T follicular helper cell (primary cell): ENCODE measurements at places on chromosomes 5 and 9.

- peak; percentile 59 for DNase-seq
Observed at GRCh38 chr5:132064738-132065331, 4.4 kb downstream of the IL3 start.

GRCh38 chr9:126157423-126157822 is 169.2 kb upstream of the MVB12B start:
- DNase-seq = no peak

- no peak for DNase-seq
Observed at GRCh38 chr9:71614409-71615010, 153.8 kb downstream of the CEMIP2 start.

DNA sequence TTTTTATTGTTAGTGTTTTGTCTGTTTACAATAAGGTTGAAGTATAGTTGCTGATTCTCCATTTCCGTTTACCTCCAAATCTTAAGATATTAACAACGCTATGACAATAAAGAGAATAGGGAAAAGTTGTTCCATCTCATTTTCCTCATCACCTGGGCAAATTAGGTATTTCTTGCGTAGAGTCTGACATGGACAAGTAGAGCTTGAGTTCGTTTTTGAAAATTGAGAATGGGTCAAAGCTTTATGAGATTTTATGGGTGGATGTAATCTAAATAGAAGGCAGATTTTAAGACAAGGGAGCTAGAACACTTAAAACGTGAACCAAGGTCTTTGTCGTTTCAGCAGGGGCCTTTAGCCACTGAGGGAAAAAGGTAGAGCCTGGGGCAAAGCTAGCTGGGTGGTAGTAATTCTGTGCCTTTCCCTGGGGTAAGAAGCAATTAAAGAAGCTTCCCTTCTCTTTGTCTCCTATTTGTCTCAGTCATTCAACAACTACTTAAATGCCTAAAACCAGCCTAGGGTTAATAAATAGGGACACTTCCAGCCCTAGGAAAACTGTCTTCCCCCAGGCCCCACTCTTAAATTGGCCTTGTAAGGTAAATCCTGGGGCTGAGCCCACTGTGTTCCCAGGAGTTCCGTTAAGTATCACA is 551 bp upstream of the CAAP1 start:
- no peak for DNase-seq

GRCh38 chr9:130858739-130859705 is 24.0 kb downstream of the ABL1 start:
- DNase-seq = no peak

DNA sequence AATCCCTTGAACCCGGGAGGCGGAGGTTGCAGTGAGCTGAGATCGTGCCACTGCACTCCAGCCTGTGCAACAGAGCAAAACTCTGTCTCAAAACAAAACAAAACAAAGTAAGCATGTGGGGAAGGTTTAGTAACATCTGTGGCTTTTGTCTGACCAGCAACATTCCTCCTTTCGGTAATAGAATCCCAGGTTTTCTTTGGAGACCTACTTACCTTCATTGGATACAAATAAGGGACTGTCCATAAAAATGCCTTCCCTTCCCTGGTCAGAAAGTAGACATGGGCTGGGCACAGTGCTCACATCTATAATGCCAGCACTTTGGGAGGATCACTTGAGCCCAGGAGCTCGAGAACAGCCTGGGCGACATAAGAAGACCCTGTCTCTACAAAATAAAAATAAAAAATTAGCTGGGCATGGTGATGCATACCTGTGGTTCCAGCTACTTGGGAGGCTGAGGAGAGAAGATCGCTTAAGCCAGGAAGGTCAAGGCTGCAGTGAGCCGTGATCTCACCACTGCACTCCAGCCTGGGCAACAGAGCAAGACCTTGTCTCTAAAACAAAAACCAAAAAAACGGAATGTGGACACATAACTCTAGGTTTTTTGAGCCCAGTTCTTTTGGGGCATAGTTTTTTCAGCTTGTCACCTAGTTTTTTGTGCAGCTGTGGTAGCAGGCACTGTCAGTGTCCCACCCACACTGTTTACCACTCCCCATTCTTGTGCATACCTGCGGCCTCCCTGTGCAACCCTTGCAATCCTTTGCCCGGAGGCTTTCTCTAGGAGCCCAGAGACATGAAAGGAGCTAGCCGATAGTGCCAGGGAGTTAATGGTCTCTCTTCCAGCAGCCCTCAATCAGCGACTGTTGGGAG is 9.0 kb upstream of the SPINK4 start:
- DNase-seq = no peak

- DNase-seq = no peak
Observed at GRCh38 chr9:98149422-98149821, 30.4 kb upstream of the TRIM14 start.

DNA sequence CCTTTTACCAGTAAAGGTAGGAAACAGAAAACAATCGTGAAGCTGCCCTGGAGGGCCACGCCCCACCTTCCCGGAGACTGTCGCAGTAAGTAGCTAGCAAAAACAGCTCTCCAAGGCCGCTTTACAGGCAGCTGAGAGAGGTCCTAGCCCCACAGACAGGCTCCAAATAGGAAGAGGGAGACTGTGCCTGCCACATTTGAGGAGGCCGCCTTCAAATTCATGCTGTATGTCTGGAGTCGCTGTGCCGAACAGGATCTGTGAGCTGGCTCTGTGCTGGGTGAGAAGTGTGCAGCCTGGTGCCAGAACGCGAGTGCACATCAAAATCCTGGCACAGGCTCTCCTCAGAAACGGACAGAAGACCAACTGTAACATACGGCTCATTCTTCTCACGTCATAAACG is 582.2 kb downstream of the CETN3 start:
- DNase-seq = no peak

DNA sequence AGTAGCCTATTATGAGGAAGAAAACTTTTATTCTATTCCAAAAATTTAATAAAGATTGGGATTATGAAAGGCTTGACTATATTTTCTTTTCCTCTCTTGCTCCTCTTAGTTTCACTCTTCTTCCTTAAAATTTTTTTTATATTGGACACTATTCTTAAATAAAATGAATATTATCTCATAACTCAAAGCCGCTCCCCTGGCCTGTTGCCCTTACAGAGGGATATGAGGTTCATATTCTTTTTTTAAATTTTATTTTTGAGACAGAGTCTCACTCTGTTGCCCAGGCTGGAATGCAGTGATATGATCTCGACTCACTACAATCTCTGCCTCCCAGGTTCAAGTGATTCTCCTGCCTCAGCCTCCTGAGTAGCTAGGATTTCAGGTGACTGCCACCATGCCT is 106.8 kb upstream of the MPDZ start:
- DNase-seq = no peak

DNA sequence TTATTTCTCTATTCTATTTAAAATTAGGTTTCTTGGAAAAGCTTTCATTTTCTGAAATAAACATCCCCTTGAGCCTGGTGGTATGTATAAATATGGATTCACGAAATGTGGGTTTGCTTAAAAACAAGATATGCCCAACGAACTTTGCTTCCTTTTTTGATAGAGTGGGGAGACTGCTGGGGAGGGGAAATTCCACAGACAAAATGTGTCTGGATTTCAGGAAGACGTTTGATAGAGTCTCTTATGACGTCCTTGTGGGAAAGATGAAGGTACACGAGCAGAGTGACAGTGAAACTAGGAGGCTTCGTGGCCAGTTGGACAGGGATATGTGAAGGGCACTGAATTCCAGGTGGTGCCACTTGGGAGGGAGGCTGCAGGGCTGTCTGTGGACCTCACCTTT is 84.5 kb upstream of the RPS23 start:
- no peak for DNase-seq

DNA sequence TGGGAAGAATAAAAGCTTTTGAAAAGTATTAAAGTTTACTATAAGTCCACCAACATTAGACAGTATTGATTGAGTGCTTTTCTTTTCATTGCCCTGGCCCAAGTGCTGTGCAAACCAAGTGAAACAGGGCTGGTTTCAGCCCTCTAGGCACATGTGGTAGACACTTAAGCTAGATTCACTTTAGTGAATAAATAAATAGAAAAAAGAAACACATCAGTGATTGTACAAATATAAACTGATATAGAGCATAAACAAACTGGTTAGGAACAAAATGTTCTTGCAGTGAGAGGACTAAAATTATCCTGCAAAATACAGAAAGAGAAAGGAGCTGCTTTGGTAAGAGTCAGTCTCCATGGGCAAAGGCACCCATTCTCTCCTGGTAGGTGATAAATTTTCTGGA is 29.7 kb downstream of the ACTBL2 start:
- no peak for DNase-seq

- no peak for DNase-seq
Observed at GRCh38 chr9:132885720-132886333, 7.1 kb downstream of the SPACA9 start.

GRCh38 chr5:6483880-6484382 is 35.3 kb downstream of the UBE2QL1 start:
- no peak for DNase-seq

DNA sequence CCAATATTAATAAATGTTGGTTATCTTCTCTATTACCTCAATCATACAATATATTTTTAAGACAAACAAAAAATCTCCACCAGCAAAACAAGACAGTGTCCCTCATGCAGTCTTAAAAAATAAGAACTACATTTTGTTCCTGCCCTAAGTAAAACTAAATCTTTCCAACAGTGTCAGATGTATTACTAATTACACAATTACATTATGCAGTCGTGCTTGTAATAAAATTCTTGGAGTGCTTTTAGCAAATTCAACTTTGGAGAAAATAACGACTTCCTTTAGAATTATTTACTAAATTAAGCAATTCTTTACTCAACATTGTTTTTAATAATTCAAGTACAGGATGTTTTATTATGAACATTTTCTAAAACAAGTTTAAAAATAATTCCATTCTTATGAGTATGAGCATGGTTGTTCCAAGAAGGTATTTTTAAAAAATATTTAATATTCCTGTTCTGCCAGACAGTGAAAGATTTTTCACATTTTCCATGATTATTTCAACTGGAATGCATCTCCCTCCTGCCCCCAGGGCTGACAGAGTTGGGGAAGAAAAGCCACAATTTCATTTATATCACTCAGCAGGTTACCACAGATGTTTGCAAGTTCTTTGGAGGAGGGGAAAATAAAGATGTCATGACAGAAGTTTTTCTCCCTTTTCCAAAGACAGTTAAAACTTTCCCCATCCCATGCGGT is 137.9 kb downstream of the FAM114A2 start:
- no peak for DNase-seq

DNA sequence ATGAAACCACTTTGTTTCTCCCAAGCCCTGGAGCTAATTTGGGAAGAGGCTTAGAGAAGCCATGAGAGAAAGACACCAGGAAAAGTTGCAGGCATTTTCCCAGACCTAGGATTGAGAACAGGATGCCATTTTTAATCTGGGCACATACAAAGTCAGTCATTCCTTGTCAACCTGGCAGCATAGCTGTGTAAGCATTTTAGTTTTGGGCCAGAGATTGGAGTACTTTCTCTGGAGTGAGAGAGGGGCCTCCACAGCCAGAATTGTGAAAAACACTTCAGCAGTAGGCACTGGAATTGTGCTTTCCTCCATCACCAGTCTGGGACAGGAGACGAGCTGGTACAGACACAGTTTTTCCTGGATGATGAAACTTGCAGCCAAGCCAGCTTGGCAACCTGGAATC is 390.3 kb upstream of the DMAC1 start:
- DNase-seq = no peak

DNA sequence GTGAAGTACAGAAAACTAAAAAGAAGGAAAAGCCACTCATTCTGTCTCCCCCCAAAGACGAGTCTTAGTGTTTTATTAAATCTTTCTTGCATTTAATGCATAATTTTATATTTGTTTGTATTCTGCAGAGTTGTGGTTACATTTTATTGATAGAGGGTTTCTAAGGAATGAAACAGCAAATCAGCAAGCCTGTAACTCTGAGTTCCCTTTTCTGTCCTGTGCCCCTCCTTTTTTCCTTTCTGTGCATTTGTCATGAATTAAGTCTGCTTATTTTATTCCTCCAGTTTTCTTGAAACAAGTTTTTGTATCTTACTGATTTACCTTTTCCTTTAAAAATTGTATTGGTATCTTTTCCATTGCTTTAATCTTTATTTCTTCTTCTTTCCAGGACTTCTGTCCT is 132.8 kb downstream of the MUSK start:
- DNase-seq = no peak

GRCh38 chr5:159010661-159011442 is 88.9 kb downstream of the EBF1 start:
- DNase-seq = no peak

DNA sequence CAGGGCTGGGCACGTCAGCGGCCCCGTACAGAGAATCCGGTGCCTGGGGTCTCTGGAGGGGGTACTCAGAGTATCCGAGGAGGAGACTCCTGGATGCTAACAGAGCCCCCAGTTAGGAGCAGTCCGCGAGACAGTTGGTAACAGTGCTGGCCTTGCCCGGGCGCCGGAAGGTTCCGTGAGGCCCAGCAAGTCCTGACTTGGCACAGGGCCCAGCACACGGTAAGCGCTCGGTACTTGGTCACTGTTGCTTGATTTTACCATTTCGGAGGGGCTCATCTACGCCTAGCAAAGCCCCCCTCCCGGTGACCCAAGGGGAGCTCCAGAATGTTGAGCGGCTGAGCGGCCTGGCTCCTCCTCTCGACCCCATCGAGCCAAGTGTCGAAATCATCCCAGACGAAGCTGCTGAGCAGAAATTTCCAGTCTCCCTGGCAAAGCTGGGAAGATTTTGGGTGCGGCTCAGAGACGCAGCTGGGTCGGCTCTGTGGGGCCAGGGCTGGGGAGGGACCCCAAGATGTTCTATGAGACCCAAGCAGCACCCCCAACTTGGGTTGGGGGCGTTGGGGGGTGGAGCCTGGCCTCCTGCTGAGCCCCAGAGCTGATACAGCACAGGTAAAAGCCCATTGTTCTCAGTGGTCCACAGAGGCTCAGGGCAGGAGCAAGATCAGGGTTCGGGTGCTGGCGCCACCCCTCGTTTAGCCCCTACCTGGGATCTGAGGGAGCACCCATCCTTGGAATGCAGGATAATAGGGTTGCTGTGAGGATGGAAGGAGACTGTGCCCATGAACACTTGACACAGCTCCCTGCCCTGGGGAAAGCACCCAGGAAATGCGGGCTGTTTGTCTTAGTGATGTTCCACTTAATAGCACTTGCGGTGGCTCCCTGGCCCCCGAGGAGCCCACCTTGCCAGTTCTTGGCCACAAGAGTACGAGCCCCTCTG is 137.2 kb downstream of the C9orf50 start:
- DNase-seq = no peak

DNA sequence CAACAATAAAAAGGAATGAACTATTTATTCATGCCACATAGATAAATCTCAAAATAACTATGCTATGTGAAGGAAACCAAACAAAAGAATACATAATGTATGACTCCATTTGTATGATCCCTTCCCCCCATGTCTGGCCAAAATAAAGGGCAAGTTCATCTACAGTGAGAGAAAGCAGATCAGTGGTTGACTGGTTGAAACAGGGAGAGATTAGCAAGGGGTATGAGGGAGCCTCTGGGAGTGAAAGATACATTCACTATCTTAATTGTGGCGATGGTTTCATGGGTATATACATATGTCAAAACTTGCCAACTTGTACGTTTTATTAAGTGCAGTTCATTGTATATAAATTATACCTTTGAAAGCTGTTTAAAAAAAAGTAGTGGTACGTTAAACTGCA is 4.8 kb downstream of the PSMD5 start:
- no peak for DNase-seq

- peak; percentile 69 for DNase-seq
Observed at GRCh38 chr9:34603610-34604231, 8.2 kb downstream of the RPP25L start.

- DNase-seq = no peak
Observed at GRCh38 chr5:104111632-104112031, 549.0 kb upstream of the NUDT12 start.
